ENCODE measurements at places on chromosomes 3 and 15.

DNA sequence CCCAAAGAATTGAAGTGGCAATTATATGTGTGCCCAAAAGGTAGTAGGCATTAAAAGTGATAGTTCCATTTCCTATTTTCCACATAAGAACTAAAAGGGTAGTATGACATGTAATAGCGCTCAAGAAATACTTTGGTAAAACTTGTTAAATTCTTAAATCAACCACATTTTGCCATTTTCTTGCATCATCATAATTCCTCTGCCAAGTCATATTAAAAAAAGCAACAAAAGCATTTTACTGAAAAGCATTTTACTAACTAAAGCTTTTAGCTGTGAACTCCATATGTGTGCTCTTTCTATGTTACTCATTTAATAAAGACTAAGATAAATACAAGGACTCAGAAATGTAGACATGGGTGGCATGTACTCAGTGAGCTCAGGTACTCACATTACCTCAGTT is 70.1 kb downstream of the GPR160 start:
- DNase-seq = no peak

DNA sequence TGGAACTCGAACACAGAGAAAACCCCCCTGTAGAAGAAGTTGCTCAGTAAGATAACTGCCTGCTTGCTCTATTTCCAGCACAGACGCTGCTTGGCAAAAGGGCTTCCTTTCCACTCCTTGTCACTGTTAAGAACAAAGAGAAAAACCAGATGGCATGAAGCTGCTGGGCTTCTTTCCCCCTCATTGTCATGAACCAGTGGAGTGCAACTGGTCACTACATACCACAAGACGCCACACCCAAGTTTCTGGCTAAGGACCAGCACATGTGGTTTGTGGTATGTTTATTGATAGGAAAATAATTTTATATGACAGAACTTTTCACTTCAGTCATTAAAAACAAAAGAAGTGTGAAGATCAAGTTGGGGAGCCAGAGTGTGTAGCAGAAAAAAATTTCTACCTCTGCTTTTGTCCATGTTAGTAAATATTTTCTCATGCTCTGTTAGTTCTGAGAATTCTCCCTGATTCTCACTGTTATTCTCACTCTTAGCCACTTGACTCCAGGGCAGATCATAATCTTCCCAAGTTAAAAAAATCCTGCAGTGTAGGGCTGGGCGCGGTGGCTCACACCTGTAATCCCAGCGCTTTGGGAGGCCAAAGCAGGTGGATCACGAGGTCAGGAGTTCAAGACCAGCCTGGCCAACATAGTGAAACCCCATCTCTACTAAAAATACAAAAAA is 37.9 kb downstream of the CLK3 start:
- DNase-seq = no peak

GRCh38 chr3:171955598-171955997 is 83.8 kb upstream of the FNDC3B start:
- DNase-seq = no peak

DNA sequence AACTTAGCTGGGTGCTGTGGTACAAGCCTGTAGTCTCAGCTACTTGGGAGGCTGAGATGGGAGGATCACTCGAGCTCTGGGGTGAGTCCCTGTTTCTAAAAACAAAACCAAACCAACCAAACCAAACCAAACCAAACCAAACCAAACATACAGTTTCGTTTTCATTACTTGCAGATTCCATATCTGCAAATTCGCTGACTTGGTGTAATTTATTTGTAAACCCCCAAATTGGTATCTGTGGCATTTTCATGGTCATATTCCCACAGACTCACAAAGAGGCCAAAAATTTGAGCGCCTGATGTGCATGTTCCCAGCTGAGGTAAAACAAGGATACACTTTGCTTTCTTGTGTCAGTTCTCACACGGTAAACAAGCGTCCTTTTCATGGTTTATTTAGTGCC is 1138.3 kb downstream of the ROBO1 start:
- no peak for DNase-seq

- no peak for DNase-seq
These were observed 139.2 kb downstream of the VPS13C start for GRCh38 chr15:61921093-61921492.

DNA sequence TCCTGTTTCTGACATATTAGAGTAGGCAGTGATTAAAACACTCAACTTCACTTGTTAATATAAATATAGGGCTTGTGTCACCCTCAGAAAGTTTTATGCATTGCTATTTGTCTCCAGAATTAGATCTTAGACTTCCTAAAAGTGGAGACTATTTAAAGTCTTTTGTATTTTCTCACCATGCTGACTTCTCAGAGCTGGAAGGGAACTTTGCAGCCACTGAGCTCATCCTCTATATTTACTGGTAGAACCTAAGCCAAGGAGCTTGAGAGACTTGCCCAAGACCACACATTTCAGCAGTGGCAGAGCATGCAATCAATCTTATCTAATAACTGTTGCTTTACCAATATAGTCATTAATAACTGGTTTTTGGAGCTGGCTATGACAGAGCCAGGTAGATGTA is 53.2 kb downstream of the STAC start:
- no peak for DNase-seq
